ENCODE measurements at places on chromosomes 6 and 20.

GRCh38 chr6:85300581-85300980 is 149.3 kb upstream of the NT5E start:
- no peak for DNase-seq

DNA sequence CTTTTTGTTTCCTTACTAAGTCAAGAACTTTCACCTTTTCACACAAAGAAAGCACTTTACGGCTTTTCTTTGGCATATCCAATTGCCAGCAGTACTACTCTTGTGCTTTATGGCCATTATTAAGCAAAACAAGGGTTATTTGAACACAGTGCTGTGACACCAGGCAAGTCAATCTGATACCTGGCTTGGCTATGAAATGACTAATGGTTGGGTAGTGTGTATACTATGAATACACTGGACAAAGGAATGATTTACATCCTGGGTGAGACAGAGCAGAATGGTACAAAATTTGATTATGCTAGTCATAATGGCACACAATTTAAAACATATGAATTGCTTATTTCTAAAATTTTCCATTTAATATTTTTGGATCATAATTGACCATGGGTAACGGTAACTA is 22.1 kb upstream of the ADGRF1 start:
- no peak for DNase-seq

- no peak for DNase-seq
These were observed 3.0 kb upstream of the LAMA4 start for GRCh38 chr6:112257178-112257855.

DNA sequence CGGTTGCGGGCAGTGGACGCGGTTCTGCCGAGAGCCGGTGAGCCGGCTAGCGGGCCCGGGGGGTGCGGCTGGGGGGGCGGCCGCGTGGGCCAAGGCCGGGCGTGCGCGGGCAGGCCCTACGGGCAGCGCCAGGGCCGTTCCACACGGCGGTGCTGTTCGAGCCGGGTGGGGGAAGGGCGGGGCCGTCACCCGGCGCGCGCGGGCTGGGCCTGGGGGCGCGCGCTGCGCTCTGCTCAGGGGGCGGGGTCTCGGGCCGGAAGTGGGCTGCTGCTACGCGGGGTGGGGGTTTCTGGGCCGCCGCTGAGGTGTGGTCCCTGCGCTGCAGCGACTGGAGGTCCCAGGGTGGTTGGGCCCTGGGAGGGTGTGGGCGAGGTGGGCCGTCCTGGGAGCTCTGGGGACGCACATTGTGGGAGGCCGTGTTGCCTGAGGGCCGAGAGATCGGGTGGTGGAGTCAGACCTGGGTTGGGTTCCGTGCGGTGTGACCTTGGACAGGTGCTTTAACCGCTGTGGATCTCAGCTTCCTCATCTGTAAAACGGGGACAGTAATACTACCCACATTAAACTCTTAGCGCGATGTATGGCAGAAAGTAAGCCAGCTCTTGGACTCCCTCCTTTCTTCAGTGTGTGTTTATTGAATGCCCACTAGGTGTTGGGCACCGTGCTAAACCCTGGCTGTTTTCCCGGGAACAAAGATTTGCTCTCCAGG is 391 bp downstream of the MAPRE1 start:
- peak; percentile 92 for DNase-seq

GRCh38 chr20:45835329-45835765 is 1.7 kb downstream of the SNX21 start:
- peak; percentile 7 for DNase-seq

- DNase-seq = no peak
These were observed 100.5 kb downstream of the PDE10A start for GRCh38 chr6:165562421-165563090.

- peak; percentile 38 for DNase-seq
These were observed 28.7 kb downstream of the PTPRK start for GRCh38 chr6:128491610-128492206.

- DNase-seq = peak; percentile 86
These were observed 3.2 kb downstream of the TTBK1 start for GRCh38 chr6:43246301-43247113.

DNA sequence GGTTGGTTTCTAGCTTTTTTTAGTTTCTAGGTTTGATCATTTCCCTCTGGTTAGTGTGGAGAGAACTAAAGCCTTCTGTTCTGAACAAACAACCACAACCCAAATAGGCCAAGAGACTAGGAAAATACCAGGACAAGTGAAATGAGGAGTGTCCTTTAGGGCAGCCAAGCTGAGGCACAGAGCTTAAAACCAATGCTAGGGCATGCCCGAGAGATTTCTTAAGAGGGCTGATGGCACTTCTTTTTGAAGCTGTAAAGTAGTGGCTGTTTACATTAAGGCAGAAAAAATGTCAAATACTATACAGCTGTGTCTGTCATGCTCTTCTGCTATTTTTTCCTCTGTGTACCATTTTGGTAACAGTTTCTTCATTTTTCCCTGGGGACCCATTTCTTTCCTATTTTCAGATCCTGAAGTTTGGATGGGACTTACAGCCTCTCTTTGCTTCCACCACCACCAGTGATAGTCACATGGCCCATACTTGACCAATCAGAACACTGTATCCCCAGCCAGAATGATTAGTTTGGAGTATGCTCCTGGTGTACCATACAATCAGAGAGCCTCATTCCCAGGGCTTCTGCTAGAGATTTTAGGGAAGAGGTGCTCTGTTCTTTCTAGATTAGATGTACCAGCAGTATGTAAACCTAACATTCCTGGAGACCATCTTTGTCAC is 154.4 kb downstream of the BMP2 start:
- peak; percentile 28 for DNase-seq

- no peak for DNase-seq
These were observed 22.3 kb downstream of the LAMA5 start for GRCh38 chr20:62344782-62345181.

- DNase-seq = no peak
These were observed 43.6 kb upstream of the FUCA2 start for GRCh38 chr6:143555071-143555492.

DNA sequence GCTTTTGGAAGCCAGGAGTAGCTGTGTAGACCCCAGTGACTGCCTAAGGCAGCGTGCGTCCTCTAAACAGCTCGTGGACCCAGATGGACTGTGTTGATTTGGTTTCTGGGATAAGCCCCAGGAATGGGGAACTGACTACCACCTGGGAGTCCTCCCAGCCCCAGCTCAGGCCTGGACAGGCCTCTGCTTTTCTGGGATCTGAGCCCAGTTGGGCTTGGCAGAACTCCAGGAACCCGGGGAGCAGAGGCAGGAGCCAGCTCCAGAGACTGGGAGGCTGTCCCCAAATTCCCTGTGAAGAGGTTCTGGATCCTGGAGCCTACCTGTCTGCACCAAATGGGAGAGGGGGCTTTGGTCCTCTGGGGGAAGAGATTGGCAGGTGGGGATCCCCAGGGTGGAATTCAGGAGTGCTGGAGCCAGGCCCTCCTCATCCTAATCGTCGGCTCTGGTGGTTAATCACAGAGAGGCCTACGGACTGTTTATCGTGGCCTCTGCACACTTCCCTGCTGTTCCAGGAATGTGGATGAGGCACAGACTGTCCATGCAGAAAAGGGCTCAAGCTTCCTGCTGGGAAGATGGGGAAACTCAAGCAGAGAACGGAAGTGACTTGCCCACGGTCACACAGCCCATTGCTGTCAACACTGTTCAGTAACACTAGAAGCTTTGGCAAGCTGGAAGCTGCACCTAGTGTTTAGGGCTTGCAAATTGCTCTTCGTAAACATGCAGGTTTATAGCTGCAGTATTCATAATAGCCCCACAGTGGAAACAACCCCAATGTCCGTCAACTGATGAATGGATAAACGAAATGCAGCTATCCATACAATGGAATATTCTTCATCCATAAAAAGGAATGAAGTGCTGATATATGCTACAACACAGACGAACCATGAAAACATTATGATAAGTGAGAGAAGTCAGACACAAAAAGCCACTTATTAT is 100.6 kb downstream of the KCNB1 start:
- DNase-seq = peak; percentile 68

- no peak for DNase-seq
These were observed 40.4 kb downstream of the GPLD1 start for GRCh38 chr6:24448828-24449525.

DNA sequence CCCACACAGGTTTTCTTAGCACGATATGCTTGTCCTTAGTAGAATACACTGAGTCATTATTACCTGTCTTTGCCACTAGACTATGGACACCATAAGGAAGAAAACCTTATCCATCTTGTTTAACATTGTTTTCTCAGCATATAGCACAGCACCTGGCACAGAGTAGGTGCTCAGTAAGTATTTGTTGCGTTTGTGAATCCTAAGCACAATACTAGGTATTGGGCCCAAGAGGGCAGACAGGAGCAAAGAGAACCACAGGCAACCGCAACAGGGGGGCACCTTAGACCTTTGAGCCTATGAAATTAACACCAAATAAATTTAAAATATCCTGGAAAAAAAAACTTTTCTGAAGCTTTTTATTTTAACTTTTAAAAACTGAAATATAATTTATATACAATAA is 3.7 kb upstream of the NCOA6 start:
- DNase-seq = no peak

DNA sequence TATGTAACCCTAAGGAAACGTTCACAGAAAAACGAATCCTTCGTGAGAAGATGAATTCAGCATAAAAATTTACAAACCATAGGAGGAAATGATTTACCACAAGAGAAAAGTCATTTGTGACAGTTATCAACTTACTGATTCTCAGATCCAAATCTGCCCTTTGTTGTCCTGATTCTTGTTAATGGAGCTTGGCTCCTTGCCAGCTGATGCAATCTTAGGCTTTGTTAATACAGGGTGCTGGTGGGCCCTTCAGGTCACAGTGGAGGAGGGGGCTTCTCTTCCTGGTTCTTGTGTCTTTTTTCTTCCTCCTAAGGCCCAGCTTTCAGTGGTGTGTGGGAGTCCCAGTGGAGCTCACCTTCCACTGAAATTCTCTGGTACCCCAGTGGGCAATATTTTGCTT is 108.4 kb upstream of the MAP3K7 start:
- DNase-seq = no peak

GRCh38 chr20:51608061-51608460 is 65.5 kb upstream of the NFATC2 start:
- DNase-seq = no peak

DNA sequence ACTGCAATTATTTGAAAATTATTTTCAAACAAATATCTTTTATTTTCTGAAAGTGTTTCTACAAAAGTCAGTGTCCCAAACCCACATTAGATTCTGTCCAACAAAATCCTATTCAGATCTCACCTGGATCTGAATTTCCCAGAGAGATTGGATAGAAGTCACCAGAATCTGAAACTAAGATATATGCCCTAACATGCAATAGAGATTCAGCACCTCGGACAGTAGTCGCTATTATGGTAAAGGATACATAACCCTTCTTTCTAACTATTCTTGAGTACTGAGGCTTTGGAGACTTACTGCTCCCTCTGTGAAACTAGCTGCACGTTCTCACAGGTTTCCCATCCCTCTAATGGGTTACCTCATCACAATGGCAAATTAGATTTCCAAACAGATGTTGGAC is 151.4 kb downstream of the ID4 start:
- DNase-seq = peak; percentile 77

DNA sequence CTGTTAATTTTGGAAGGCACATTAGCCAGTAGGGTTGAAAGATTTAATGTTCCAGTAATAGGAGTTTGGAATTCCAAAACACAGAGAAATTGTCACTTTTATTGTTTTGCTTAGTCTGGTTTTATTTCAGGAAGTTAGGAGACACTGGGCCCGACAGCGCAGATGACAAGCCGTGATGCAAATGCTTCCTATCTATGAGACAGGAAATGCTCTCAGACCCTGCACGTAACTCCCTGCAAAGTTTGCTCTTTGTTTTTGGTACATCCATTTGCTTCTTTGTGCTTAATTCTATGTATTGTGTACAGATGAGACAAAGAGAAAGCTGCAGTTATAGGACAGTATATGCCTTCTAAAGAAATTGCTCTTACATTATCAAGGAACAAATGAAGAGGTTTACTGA is 201.6 kb upstream of the SGK1 start:
- no peak for DNase-seq

GRCh38 chr6:82006027-82006738 is 241.4 kb downstream of the IBTK start:
- DNase-seq = no peak

DNA sequence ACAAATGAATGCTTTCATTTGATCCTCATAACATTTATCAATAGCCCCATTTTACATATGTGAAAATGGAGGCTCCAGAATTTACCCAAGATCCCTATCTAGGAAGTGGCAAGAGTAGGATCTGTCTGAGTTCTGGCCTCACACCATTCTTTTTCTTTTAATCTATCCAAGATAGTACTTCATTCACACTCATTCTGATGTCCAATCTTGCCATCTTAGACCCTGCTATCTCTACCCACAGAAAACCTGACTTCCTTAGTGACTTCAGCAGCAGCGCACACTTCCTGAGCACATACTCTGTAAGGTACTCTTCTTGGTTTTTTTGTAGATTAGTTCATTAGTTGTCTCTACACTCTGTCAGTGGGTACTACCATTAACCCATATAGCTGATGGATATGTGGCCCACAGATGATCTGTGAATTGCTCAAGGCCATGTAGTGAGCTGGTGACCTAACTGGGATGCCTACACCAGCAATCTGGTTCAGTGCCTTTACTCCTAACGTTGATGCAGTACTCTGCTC is 36.3 kb downstream of the COX4I2 start:
- no peak for DNase-seq

GRCh38 chr6:169912266-169913095 is 161.1 kb downstream of the ERMARD start:
- DNase-seq = no peak

GRCh38 chr6:51474022-51474975 is 613.1 kb downstream of the PKHD1 start:
- DNase-seq = peak; percentile 52

DNA sequence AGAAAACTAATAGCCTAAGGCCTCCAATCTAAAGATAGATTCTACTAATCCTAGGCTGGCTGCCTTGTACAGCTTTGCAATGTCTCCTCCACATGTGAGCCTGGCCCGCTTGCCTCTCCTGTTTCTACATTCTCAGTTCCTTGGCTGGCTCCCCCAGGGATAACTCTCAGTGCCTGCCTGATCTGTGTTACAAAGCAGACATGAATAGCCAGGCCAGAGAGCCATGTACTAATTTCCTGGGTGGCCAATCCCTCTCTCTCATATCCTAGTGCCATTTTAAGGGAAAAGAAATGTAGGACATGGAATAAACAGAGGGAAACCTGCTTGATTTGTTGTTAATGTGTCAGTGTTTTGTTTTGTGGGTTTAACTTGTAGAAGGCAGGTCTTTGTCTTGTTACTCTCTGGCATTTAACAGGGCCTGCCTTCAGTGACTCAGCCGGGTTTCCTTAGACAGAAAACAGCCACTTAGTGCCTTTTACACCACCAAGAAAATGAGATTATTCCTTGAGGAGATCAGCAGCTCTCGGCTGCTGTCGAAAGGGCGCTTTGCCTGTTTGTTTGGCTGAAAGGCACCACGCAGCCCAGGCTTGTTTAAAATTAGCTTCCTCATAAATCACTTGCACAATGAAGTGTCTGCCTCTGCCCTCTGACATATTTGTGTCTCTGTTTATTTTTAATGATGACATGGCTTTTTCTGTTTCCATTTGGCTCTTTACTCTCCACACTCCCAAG is 702.7 kb downstream of the MAFB start:
- peak; percentile 66 for DNase-seq
